ENCODE measurements at places on chromosomes 1 and 21. TPM values are rescaled to one million over a fixed set of nuclear protein-coding genes. Genes with fewer than 3 reads are reported as not detected.

GRCh38 chr1:8818325-8818775, 910 bp upstream of the RERE start:
- DNase-seq = peak; percentile 38

DNA sequence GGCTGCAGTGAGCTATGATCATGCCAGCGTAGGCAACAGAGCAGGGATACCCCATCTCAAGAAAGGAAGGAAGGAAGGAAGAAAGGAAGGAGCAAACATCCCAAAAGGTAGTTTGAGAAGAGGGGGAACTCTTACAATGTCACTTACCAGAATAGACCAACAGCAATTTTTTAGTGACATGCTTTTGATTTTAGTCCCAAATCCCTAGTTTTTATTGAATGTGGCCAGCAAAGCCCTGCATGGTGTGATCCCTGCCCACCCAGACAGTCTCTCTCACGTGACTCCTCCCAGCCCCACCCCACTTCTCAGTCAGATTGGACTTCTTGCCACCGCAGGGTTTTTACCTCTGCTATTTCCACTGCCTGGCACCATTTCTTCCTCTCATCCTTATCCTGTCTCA, 39.8 kb upstream of the HNRNPU start:
- DNase-seq = no peak

CTSK gene
- 117 TPM for total RNA-seq

DNA sequence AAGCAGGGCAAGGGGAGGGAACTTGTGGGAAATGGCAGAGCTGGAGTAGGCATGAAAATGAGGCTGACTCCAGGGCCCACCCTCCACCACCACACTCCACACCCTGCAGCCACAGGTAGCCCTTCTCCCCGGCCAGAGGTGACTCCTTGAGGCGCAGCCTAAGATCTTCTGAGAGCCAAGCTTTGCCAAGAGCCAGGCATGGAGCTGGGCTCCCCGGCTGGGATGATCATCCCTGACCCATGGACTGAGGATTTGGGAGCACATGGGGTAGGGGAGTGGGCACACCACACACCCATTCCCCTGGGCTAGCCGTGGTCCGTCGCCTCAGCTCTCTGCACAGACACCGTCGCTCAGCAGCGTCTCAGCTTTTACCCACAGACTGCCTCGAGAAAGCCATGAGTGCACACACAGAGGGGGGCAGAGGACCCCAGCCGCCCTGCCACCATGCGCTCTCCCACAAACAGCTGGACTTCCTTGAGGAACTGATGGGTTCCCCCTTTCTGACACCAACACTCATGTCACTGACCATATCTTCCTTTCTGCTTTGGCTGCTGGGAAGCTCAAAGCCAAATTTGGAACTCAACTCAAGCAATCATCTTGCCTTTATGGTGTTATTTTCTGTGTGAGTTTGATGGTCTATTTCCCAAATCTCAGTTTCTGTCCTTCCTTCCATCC, 123.6 kb upstream of the RUNX3 start:
- no peak for DNase-seq

All from thoracic aorta (tissue), 2 donors.